GM23338 (cell line): ENCODE measurements at places on chromosomes 16 and 17. TPM values are rescaled to one million over a fixed set of nuclear protein-coding genes. Genes with fewer than 3 reads are reported as not detected.

CHST5 gene
- not detected in 2 replicates for total RNA-seq

ABAT gene
- 3.8 and 8.8 TPM in 2 replicates for total RNA-seq

C16orf54 gene
- total RNA-seq = not detected in 2 replicates

ZSCAN10 gene
- 434 and 519 TPM in 2 replicates for total RNA-seq

INCA1 gene
- 2.1 TPM in 1 of 2 replicates, not detected in the other for total RNA-seq

HOXB13 gene
- total RNA-seq = not detected in 2 replicates

CFAP20 gene
- 81.7 and 82.7 TPM in 2 replicates for total RNA-seq

ETV4 gene
- 126 and 149 TPM in 2 replicates for total RNA-seq

NOD2 gene
- 0.66 and 3.3 TPM in 2 replicates for total RNA-seq

FMNL1 gene
- total RNA-seq = 9.3 and 23.1 TPM in 2 replicates

CCDC57 gene
- total RNA-seq = 6.7 and 16.3 TPM in 2 replicates
